Stimulated activated CD4-positive, alpha-beta T cell treated with anti-CD3 and anti-CD28 coated beads, Interleukin-4, amount 100 ng/mL, for 24 hours (primary cell): ENCODE measurements at places on chromosomes 4 and X.

- no peak for DNase-seq
These were observed 203.4 kb downstream of the CCNG2 start for GRCh38 chr4:77360451-77360850.

DNA sequence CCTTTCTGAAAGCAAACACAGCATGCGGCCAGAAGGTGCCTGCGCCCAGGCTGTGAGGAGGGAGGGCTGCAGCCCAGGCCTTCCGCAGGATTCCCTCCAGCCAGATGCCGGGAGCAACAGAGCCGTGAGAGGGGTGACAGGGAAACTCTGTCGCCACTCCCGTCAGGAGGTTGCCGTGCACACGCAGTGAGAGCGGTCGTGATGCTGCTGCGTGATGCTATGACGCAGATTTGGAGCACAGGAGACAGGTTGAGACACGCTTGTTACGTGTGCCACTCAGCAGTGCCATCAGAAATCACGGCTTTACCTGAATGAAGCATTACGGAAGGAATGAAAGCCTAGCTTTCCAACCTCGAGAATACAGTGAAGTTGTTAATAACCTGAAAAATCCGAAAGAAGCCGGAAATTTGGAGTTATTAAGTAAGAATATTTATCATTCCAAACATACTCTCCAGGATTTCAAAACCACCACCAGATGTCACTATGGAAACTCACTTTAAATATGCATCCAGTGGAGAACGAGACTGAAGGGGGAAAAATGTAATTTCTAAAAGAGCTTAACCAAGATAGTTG, 54.4 kb downstream of the FAT1 start:
- no peak for DNase-seq

GRCh38 chr4:154781983-154782293, 866 bp downstream of the RBM46 start:
- DNase-seq = no peak

- DNase-seq = peak; percentile 80
These were observed 862 bp upstream of the INPP4B start for GRCh38 chr4:142846729-142847596.

- no peak for DNase-seq
These were observed 311.6 kb upstream of the GALNT7 start for GRCh38 chr4:172857026-172857425.

DNA sequence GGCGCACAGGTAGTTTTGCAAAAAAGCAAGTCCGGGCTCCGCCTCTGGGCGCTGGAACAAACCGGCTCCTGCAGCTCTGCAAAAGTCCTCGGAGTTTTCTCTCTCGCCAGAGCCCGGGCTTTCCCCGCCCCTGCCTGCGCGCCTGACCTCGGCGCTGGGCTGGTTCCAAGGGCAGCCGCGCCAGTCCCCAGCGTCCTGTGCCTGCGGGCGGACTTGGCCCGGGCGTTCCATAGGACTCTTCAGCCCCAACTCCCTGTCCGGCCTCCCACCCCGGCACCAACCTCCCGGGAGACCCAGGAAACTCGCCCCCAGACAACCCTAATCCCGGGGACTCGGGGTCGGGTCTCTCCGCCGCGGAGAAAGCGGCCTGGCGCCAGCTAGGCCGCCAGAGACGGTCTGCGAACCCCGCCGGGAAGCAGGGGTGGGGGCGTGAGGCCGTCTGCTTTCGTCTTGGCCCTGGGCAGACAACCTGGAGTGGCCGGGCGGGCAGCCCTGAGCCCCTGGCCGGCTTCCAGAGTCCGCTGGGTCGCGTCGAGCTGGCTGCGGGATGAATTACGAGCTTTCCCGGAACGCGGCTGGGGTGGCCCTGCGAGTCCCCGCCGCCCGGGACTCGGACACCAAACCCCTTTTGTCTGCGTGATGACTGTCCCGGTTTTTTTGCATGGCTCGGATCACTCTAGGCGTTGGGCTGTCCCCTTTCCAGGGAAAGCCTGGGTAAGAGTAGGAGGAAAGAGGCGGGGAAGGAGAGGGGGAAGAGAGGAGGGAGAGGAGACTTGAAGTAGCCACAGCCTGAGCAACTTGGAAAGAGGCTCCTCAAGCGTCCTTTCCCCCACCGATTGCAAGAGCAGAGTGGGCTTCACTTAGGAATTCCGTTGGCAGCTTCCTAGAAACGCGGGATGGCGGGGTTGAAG, 916 bp downstream of the MXRA5 start:
- DNase-seq = no peak

DNA sequence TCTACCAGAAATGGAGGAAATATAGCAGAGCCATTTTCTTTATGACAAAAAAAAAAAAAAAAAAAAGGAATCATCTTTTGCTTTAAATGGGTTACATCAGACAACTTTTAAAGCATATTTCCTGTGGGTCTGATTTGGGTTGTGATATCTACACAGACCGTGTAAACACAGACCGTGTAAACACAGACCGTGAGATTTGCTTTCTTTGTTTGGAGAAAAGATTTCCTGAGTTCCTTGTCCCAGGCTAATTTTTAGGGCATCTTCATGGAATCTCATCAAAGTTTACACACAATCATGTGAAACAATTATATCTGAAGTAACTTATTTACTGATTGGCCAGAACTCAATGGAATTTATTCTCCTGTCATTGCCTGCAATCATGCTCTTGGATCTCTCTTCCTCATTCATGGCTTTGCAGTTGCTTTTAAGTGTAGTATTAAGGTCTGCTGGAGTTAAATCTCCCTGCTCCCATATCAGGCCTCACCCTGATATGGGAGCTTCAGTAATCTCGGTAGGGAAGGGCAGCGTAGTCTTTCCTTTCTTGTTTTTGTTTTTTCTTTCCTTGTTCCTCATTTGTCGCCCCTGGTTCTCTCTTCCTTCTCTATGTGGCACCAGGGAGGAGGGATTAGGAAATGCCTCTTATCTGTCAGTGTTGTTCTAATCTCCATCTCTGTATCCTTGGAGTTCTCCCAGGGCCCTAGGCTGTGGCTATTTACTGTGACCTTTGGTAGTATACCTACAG, 248.6 kb upstream of the JADE1 start:
- no peak for DNase-seq

DNA sequence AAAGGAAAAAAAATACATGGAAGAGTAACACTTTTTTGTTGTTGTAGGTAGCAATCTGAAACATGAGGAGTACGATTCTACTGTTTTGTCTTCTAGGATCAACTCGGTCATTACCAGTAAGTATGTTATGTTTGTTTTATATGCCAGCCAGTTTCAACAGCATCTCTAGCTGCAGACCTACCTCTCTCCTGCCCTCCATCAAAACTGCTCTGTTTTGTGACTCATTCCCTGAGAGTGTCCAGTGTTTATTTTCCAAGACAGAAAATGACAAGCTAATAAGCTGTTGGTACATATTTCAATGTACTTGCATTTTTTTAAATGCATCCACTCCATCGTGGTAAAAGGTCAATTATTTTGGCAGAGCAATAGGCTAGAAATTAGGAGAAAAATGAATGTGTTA, 347 bp downstream of the AMTN start:
- no peak for DNase-seq

- no peak for DNase-seq
These were observed 46.1 kb downstream of the CXorf58 start for GRCh38 chrX:23953908-23954269.

GRCh38 chr4:87150498-87151261, 69.7 kb downstream of the KLHL8 start:
- peak; percentile 69 for DNase-seq

- DNase-seq = no peak
These were observed 94.7 kb downstream of the SLC2A9 start for GRCh38 chr4:9926586-9926985.
